Right cardiac atrium (tissue), 5 donors: ENCODE measurements at places on chromosomes 3 and 15. TPM values are rescaled to one million over a fixed set of nuclear protein-coding genes. Genes with fewer than 3 reads are reported as not detected.

DNA sequence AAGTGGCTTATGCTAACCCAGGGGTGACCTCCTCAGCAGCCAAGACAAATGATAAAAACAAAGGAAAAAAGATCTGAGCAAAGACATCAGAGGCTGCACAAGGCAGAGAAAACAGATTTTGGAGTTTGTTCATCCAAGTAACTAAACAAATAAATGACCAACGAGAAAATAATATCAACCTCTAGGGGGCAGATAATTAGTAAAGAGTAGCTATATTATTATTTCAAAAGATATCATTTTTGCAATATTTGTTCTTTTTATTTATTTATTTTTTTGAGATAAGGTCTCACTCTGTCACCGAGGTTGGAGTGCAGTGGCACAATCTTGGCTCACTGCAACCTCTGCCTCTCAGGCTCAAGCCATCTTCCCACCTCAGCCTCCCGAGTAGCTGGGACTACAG is 101.8 kb downstream of the PCCB start:
- DNase-seq = no peak

GRCh38 chr15:69357773-69358771 is 56.1 kb upstream of the KIF23 start:
- DNase-seq = no peak

GRCh38 chr15:91283155-91283554 is 183.1 kb downstream of the SV2B start:
- no peak for DNase-seq

GRM7 gene
- not detected for total RNA-seq

MYH15 gene
- total RNA-seq = 0.54 TPM

DNA sequence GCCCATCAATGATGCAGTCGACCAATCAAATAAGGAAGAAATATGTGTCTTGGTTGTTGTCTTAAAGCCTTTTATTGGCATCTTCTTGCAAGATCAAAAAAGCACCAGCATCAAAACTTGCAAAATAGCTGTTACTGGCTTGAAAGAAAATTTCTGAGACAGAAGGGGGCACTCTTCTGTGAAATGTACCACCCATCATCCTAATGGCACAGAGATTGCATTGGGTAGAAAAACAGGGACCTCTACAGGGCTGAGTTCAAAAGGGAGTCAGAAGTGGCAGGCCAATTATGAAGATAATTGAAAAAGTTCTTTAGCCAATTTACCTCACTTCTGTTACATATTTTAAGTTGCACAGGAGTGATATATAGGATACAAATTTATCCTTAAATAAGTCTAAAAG is 122.3 kb upstream of the GPR149 start:
- DNase-seq = no peak
